ENCODE measurements at places on chromosomes 2 and 18. TPM values are rescaled to one million over a fixed set of nuclear protein-coding genes. Genes with fewer than 3 reads are reported as not detected.

The STPG4 gene
- total RNA-seq: not detected

The FABP1 gene
- not detected for total RNA-seq

The EDAR gene
- 0.07 TPM for total RNA-seq

The ZDBF2 gene
- total RNA-seq: 7.6 TPM

The COL6A3 gene
- 9.5 TPM for total RNA-seq

The KLHL41 gene
- 0.22 TPM for total RNA-seq

The RALB gene
- total RNA-seq: 39.6 TPM

The GCG gene
- not detected for total RNA-seq

The KCNJ13 gene
- total RNA-seq: not detected

GRCh38 chr2:217248312-217248935 lies 388.6 kb upstream of the TNP1 start:
- DNase-seq: no peak

DNA sequence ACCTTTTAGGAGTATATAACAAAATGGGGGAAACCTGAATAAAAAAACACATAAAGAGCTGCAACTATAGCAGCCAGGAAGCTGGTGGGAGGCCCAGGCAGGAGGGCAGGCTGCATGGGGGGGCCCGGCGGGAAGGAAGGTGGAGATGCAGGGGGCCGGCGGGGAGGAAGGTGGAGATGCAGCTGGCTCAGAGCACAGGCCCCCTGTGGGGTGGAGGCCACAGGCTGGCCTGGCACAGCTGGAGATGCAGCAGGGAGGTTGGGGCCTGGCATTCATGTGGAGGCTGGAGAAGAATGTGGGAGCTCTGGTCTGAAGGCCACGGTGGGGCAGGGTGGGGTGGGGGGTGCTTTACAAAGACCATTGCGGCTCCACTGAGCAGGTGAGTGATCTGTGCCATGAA lies 31.4 kb downstream of the FAM228A start:
- DNase-seq: no peak

DNA sequence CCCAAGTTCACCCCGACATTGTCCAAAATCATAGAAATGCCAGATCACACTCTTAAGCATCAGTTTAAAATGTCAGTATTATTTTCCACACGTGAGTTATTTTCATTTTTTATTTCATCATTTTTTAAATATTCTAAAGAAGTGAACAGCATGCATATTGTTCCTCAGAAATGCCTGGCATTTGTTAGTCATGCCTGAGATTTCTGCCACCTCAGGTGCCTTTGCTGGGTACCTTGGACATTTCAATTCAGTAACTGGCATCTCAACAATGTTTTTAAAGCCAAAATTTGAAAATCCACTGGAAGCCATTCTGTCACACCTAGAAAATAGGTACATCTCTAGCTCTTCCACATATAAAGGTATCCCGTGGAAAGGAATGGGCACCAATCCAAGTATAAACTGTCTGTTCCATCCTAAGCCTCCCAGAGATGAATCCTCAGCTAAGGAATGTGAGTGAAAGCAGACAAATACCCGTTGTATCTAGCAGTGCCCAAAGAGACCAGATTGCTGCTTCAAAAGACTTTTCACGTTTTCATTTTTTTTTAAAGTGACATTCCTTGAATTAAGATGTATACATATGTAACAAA lies 159.8 kb downstream of the ZNF385B start:
- DNase-seq: no peak

- DNase-seq: no peak
Measured at GRCh38 chr2:129801575-129801974, 177.9 kb upstream of the RAB6C start.

- DNase-seq: no peak
Measured at GRCh38 chr2:3595404-3595803, 492 bp downstream of the COLEC11 start.

- DNase-seq: no peak
Measured at GRCh38 chr18:63476668-63477067, at the start of gene SERPINB5. SERPINB5 (plus strand) TSS chr18:63476958; CDS start chr18:63484429, 7,471 bp downstream.

DNA sequence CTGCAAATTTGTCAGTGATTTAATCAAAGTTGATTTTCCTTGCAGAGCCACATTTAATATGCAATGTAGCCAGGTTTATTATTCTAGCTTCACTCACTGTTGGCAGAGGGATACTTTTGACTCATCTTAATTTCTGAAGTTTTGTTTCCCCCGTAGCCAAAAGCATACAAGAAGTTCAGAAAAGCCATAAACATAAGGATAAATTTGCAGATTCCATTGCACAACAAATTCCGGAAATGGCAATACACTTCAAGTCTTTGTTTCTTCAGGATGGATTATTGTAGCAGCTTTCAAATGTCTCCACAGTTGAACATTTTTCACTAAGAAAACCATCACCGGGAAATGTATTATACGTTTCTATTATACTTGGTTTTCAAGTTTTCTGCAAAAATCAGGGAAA lies 88.0 kb upstream of the ZCCHC2 start:
- DNase-seq: no peak

DNA sequence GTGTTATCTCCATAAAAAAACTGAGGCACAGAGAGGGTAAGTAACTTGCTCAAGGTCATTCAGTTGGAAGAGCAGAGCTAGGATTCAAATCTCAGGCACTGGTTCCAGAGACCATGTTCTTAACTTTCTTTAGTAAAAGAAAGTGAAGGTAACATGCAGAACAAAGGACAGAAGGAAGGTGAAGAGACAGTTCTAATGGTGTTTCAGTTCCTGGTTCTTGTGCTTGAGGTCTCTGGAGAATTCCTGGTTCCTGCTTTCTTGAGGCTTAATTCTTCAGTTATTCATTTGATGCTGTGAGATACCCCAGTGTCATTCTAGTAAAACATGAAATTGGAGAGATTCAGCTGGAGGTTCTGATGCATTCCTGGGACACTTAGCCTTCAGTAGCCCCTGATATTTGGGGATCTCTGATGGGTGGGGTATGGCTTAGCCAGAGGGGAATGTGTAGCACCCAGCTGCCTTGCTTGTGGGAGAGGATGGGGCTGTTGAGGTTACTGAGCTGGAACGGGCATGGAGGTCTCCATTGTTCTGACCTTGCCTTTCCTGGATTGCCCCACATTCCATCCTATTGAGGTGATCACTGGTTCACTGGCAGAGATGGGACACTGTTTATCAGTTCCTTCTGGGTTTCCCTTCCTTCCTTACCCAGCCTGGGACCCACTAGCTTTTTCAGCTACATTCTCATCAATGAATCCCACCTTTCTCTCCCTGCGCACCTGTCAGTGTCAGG lies 46.8 kb downstream of the SEMA4F start:
- no peak for DNase-seq

DNA sequence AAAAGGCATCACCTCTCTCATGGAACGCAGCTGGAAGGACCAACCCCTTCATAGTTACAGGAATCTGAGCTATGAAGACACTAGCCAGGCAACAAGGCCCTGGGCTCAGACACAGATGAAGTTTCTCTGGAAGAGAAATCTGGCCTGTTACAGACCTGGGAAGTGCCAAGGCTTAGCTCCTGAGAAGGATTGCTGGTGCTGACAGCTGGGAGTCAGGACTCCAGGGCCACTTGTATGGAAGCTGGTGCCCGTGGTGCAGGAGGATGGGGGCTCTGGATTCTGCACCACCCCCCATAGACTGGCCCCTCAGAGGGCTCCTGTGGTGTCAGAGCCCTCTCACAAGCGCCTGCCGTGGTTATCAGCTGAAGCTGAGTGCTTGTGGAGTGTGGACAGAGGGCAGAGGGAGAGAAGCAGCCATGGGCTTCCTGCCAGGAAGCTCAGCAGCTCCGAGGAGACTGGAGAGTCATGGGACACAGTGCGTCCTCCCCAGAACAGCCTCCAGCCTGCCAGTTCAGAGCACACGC lies 87.3 kb upstream of the LCLAT1 start:
- no peak for DNase-seq

- DNase-seq: no peak
Measured at GRCh38 chr2:3981446-3981987, 278.1 kb downstream of the DCDC2C start.

DNA sequence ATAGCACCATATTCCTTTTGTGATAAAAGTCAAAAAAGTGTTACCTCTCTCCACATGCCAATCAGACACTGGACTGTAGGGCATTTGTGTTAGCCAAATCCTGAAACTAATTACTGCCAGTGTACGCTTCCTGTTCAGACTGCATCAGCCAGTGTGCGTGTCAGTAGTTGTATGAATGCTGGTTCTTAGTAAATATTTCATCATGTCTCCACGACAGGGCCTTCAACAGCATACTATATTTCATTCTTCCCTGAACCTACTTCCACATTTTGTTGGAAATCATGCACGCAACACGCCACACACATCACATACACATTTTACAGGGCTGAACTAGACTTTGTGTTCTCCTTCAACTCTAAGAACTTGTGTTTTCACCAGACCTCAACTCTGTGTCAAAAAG lies 77.5 kb downstream of the EPB41L3 start:
- no peak for DNase-seq

DNA sequence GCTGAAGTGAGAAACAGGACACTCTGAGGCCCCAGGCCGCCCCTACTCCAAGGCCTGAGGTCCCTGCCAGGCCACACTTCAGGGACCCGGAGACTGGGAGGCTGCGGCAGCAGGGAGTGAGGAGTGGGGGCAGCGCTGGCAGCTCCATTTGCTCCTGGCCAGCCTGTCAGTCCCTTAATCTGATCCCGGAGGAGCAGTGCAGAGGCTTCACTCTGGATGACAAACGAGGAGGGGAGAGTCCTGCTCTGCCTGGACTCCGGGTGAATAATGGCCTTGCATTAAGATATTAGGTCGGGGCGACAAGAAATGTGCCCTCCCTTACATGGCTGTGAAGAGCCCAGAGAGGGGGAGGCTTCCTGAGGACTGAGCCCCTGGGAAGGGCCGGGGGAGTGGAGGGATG lies 14.3 kb upstream of the PRSS56 start:
- no peak for DNase-seq

DNA sequence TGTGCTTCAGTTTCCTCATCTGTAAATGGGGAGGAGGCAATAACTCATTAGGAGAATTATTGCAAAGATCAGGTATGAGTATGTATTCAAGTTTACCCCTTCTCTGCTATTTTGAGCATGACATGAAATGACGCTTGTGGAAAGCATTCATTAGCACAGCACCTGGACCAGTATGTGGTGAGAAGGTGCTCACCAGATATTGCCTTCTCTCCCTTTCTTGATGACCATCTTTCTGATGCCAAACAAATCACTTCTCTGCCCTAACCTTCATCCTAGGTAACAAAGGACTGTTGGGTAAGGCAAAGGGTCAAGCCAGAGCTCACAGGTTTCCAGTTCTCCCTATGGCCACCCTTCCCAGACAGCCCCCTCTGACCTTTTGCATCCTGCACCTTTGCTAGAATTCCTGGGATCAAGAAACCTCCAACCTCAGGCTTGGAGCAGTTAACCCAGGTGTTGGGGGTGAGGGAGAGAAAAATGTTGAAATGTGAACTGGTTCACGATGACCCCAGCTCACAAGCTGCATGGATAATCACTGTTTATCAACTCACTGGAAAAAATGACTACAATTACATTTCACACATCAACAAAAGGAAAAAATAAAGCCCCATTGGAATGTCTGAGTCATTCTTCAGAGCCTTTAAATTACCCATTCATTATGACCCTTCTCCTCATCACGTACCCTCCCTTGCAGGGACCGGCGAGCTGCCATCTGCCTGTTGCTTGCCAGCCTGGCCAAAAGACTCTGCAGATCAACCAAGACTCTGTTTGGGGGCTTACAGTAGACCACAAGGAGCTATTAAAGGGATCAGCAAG lies 41.6 kb downstream of the LBH start:
- DNase-seq: no peak

GRCh38 chr2:132715386-132716351 lies 45.7 kb upstream of the LYPD1 start:
- no peak for DNase-seq

DNA sequence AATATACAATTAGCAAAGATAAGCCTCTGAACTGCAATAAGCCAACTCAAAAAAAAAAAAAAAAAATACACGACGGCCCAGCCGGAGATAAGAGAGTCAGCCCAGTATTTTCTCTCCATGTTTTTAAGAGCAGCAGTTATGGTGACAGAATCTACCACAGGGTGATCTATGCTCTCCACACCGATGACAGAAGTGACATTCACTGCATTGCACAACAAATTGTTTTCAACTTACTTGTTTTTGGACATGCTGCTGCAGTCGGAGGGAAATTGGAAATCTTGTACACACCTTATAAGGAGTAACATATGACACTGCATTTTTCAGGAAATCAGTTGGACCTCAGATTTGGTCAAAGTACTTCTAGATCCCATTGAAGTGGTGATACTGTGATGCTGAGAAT lies 23.3 kb upstream of the APOB start:
- DNase-seq: no peak

- DNase-seq: no peak
Measured at GRCh38 chr2:460861-461260, 173.0 kb upstream of the ALKAL2 start.

DNA sequence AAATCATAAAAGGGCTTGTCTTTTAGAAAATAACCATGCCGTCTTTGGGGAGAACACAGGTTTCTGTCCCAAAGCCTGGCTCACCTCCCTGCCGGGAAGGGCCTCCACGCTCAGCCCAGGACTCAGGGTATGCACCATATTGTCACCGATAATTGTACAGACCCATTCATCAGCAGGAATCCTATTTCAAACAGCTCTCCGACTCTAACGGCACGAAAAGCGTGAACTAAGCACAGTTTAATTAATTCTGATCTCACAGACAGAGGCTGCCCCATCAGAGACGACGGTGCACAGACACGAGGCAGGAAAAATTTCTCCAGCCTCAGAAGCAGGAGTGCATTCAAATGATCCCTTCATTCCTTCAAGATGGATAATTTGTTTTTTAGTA lies 276.2 kb downstream of the MYCN start:
- no peak for DNase-seq

- DNase-seq: no peak
Measured at GRCh38 chr2:121710470-121711170, 26.1 kb downstream of the NIFK start.

- no peak for DNase-seq
Measured at GRCh38 chr18:30088238-30089015, 954.1 kb downstream of the DSC3 start.

GRCh38 chr2:241053576-241054251 lies 48.4 kb downstream of the MTERF4 start:
- DNase-seq: no peak

GRCh38 chr2:30334762-30335363 lies 103.5 kb downstream of the LBH start:
- peak; percentile 25 for DNase-seq

- no peak for DNase-seq
Measured at GRCh38 chr18:35311496-35311895, 21.5 kb upstream of the ZSCAN30 start.

GRCh38 chr2:174577967-174578589 lies 19.5 kb downstream of the WIPF1 start:
- DNase-seq: peak; percentile 34

DNA sequence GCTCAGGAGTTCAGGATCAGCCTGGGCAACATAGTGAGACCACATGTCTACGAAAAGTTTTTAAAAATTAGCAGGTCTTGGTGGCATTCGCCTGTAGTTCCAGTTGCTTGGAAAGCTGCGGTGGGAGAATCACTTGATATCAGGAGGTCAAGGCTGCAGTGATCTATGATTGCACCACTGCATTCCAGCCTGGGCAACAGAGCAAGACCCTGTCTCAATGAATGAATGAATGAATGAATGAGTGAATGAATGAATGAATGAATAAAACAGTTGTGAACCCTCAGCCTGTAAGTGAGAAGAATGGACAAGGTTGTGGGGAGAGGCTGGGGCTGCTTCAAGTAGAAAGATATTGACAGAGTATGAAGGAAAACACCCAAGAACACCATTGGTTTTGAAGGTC lies 48.0 kb downstream of the ARHGAP28 start:
- no peak for DNase-seq
